Glutamatergic neuron (in vitro differentiated cells): ENCODE measurements at places on chromosomes 1 and 21. TPM values are rescaled to one million over a fixed set of nuclear protein-coding genes. Genes with fewer than 3 reads are reported as not detected.
A peak's percentile ranks its signal among the peaks of the same experiment; 100 is the strongest.

DNA sequence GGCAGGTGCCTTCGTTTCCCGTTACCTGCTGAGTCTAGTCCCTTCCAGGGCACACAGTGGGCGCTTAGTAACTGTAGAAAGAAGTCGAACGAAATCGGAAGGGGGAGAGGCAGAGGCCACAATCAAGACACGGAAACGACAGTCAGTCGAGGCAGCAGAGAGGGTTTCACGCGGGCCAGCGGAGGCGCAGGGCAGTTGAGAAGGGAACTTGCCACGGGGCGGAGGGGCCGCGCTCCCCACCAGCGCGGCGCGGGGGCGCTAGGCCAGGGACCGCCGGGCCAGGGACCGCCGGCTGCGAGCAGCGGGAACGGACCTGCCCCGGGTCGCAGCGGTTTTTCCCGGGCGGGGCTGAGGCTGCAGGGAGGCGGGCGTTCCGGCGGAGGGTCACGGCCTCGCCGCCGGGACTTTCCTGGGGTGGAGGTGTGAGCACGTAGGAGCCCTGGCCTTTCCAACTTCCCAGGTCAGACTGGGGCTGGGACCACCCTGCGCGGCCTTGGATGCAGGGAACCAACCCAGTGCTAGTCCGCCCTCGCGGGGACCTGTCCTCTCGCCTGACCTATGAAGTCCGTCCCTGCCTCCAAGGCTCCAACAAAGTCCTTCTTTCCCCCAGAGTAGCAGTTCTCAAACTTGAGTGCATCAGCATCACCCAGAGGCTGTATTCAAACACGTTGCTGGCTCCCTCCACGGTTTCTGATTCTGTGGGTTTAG lies 150.1 kb upstream of the FGGY start:
- DNase-seq: peak; percentile 36

DNA sequence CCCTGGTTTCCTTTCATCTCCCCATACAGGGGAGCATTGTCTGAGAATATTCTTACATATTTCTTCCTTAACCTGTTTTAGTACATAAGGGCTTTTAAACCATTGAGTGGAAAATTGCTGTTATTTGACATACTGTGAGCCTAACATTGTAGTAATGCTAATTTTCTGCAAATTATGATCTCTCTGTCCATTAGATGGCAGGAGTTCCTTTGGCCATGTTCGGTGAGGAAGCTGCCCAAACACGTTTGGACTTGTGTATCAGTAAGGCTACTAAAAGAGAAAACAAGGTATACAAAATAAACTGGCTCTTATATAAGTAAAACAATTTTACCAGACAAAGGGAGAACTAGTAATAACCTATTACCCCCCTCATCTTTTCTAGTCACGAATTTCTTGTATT lies 29.2 kb downstream of the CDC7 start:
- no peak for DNase-seq

DNA sequence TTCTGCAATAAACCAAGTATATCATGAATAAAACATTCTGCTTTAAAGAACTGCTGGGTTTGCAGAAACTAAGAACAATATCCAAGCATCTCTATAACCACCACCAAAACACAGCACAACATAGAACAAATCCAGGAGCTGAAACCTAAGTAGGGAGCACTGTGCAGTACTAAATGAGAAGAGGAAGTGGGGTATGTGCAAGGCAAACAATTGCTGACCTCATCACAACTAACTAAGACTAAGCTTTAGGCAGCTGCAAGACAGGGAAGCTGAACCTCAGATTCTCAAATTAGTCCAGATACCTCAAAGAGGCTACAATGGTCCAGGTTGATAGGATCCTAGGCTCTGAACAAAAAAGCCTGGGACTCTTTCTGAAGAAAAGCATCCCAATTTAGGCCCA lies 172.6 kb downstream of the SLC44A5 start:
- no peak for DNase-seq

- DNase-seq: peak; percentile 83
Measured at GRCh38 chr21:42258150-42258884, 39.4 kb downstream of the ABCG1 start.

GRCh38 chr1:227915564-227916553 lies 31.9 kb downstream of the WNT9A start:
- DNase-seq: peak; percentile 27

FMO4 gene
- 0.56 TPM for total RNA-seq

APOBEC4 gene
- total RNA-seq: not detected

PCNT gene
- total RNA-seq: 117 TPM

IFI16 gene
- total RNA-seq: 0.86 TPM

DIRAS3 gene
- not detected for total RNA-seq
